ENCODE measurements at places on chromosomes 12 and 14.

GRCh38 chr12:131557078-131557709 is 153.7 kb upstream of the SFSWAP start:
- no peak for DNase-seq

DNA sequence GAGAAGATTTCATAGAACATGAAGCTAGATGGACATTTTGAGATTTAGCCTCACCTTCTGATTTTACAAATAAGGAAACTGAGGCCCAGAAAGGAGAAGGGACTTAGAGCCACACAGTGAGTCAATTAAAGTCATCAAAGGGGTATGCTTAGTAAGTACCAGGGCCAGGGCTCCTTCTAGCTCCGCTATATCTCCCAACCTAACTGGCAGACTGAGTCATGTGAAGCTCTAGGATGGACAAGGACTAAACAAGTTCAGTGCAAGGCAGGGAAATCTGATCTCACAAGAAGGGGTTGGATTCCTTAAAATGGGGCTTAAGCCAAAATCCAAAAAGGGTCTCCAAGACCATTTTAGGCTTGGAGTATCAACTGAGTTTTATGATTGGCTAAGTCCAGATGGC is 215.8 kb downstream of the PHLDA1 start:
- no peak for DNase-seq

GRCh38 chr14:34452258-34452822 is 9.7 kb downstream of the SPTSSA start:
- no peak for DNase-seq

GRCh38 chr12:43118881-43119280 is 433.1 kb downstream of the ADAMTS20 start:
- DNase-seq, result no peak

- no peak for DNase-seq
Measured at GRCh38 chr14:48731260-48731659, 854.9 kb downstream of the RPS29 start.

DNA sequence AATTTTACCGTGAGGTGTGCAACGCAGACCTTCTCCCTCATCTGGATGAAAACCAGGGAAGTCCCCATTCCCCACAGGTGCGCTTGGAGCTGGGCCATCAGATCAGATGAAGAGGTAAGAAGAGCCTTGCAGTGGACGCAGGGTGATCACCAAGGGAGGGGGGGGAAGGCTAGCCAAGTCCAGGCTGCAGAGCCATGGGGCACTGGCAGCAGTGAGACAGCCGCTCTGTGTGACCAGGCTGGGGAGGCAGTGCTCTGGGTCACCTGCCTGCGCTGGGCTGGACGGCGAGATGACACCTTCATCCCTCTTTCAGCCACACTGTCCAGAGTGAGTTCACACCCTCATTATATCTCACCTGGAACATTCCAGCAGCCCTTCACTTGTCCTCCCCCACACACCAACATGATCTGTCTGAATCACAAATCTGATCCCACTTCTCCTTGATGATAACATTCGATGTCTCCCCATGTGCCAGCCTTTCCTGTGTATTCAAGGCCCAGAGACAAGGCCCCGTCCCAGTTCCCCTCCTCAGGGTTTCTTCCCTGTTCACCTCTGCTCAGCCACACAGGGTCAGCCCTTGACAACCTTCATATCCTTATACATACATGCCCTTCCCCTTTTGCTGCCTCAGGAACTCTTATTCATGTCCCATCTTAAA is 65.9 kb upstream of the VASH1 start:
- DNase-seq, result no peak

DNA sequence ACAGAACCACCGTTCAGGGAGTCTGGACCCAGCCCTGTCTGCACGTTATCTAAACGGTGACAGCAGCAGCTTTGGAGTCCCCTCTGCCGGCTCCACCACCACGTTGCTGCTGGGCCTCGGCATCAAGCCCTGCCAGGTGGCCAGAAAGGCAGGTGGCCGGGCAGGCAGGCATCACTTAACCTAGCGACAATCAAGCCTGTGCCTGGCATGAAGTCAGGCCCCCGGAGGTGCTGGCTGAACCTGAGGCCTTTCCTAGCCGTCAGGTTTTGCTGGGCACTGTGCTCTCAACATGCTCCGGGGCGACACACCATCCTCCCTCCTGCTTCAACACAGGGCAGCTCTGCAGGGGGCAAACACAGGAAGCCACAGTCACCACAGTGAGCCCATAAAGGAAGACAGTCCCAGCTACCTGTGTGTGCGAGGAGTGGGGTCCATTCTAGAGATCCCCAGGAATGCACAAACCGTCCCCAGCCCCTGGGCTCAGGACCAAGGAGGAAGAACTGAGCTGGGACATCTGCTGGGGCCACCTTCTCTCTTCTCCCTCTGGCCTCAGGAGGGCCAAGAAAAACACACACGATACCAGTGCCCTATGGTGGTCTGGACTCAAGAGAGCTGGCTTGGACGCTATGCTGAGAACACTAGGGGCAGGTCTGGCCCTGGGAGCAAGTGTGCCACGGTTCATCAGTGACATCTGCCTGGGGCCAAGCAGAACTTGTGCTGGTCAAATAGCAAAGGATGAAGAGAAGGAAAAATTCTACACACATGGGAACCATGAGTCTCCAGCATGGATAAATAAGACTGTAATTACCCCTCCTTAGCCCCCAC is 44.7 kb downstream of the CCDC88C start:
- no peak for DNase-seq

DNA sequence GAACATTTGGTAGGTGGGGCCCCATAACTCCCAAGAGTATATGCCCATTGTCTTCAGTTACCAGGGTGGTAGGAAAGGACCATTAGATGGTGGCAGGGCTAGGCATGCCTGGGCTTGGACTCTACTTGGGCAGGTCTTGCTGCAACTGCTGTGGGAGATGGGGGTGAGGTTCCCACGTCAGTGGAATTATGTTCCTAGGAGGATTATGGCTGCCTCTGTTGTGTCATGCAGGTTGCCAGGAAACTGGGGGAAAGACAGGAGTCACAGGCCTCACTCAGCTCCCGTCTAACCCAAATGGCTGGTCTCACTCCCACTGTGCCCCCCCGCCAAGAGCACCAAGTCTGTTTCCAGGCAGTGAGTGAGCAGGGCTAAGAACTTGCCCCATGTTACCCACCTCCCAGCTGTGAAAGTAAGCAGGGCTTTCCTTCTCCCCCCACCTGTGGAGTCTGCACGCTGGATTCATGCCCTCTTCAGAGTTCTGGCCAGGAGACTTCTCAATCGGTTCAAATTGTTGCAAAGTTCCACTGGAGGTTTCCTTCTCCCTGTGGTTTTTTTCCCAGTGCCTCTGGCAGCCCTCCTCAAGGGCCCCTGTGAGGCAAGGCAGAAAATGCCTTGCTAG is 337.5 kb downstream of the CCDC91 start:
- DNase-seq, result no peak

DNA sequence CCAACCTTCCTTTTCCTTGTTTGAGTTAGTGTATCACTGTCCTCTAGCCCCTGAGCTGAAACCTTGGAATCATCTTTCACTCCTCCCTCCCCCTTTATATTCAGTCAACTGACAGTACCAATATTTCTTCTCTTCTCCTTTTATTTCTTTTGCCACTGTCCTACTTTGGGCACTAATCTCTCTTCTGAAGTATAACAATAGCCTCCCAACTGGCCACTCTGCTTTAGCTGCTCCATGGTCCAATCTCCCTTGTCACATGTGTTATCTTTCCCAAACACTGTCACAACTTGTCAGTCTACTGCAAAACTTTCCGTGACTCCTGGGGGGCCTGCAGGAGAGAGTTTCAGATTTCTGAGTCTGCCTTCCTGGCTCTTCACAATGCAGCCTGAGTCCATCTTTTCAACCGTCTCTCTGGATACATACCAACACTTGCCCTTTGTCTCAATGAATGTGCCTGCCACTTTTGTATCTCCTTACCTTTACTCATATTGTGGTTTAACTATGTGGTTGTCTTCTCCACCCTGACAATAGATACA is 471.2 kb downstream of the DIO2 start:
- DNase-seq, result no peak

GRCh38 chr14:78143489-78144145 is 26.6 kb upstream of the NRXN3 start:
- DNase-seq, result no peak

- DNase-seq, result no peak
Measured at GRCh38 chr12:2384029-2384386, 331.2 kb downstream of the CACNA1C start.

DNA sequence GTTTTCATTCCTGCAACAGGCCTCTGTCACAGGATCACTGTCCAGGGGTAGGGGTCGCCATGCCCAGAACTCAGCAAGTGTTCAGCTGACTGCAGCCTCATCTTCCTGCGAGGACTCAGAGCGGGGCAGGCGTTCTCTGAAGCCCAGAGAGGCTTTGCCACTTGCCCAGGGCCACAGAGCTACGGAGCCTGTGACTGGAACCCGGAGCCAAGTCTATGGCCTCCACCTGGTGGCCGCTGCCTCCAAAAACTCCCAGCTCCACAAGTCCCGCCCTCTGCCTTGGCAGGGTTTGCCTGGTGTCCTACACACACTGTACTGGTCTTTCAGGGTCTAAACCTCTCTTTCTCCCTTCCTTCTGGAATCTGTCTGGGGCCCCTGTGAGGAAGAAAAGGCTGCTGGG is 8.7 kb upstream of the PPP1R13B start:
- DNase-seq, result no peak

- DNase-seq, result no peak
Measured at GRCh38 chr12:31603546-31604009, 12.6 kb upstream of the DENND5B start.

DNA sequence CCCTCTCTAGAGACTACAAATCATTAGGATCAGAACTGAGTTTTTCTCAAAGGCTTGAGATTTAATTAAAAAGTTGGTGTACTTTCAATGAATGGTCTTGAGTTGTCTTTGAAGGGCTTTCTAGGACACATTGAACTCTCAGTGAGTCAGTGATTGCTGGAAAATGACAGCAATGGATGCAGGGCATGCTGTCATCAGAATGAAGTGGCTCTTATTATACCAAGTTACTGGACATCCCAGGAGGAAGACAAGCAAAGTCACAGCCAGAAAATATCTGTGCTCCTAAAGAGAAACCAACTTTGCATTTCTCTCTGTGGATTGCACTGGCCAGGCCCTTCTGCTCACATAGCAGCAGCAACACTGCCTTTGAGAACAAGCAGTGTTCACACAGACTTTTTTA is 112.6 kb downstream of the PRIMA1 start:
- DNase-seq, result no peak
